Dermis blood vessel endothelial cell (primary cell): ENCODE measurements at places on chromosomes 7 and 10. TPM values are rescaled to one million over a fixed set of nuclear protein-coding genes. Genes with fewer than 3 reads are reported as not detected.

GRCh38 chr7:114986190-114987180, 64.6 kb downstream of the MDFIC start:
- no peak for DNase-seq

DNA sequence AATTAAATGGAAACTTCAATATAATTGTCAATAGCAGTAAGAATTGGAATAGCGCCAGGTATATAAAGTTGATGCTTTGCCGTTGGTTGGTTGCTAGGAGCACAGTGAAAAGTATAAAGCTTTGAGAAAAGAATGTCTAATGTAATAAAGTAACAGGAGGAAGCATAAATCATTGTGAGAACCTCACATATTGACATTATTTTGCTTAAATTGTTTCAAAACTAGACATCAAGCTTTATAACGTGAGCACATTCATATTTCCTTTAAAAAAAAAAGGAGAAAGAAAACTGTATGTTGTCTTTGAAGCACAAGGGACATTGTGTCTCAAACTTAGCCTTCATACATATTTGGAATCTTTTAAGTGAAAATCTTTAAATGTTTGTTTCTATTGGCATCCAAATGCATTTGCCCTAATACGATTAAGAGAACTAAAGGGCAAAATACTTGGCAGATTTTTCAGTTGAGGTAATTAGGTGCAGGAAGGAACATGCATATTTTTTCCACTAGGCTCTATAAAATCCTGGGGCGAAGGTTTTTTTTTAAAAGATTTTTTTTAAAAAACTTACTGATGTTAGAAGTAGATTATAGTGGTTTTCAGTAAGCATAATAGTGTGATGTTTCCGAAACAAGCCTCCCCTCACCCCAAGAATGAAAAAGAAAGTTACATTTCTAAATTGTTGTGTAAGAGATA, 92.4 kb downstream of the ARID5B start:
- peak; percentile 82 for DNase-seq

DNA sequence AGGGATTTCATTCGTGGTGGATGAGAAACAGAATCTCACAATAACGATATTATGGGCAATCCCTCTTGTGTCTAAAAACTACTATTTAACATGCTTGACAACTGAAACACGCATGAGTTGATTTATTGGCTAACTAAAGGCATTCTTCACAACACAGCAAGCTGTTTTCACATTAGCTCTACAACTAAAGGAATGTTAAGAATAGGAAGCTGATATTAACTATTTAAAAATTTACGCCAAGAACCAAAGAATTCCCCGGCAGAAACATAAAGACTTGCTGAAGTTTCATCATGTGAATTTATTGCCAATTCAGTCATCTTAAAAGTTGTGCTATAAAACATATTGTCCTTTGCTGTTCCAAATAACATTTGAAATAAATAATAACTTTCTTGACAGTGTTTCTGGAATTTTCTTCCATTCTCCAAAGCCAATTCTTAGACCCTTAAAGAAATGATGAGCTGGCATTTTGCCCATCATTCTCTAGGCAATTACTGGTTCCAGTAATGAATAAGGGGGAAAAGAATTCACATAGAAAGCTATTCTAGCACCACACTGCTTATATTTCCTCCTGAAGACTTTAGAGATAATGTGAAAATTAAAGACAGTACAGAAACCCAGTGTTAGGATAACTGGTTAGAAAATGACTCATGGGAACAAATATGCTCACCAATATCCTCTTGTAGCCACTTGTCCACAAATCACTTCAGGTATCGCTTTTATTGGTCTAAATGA, 233.1 kb downstream of the PARD3 start:
- peak; percentile 58 for DNase-seq

DNA sequence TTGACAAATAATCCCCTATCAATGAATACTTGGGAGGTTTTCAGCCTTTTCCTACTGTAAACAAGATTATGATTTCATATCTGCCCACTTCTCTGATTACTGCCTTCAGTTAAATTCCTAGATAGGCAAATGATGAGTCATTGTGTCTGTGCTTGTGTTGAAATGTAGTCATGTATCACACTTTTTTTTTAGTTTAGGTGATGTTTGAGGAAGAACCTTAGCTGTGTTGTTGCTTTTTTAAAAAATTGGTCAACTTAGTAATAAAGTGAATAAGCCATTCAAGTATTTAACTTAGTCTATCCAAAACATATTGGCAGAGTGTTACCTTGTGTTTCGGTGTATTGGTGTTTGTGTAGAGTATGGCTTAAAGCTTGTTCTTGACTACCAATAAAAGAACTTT, 60.0 kb downstream of the WAC start:
- DNase-seq: peak; percentile 57

GRCh38 chr7:151838861-151839381, 38.0 kb downstream of the PRKAG2 start:
- no peak for DNase-seq

DNA sequence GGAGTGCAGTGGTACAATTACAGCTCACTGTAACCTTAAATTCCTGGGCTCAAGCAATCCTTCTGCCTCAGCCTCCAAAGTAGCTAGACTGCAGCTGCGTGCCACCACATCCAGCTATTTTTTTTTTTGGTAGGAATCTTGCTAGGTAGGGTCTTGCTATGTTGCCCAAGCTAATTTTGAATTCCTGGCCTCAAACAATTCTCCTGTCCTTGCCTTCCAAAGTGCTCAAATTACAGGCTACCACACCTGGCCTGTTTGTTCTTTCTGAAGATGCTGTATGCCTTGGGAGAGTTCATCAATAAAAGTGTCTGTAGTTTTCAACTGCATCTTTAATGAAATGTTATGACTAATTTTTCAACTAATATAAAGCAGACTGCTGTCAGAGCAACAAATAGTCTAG, 452 bp downstream of the SAMD9 start:
- peak; percentile 5 for DNase-seq

DNA sequence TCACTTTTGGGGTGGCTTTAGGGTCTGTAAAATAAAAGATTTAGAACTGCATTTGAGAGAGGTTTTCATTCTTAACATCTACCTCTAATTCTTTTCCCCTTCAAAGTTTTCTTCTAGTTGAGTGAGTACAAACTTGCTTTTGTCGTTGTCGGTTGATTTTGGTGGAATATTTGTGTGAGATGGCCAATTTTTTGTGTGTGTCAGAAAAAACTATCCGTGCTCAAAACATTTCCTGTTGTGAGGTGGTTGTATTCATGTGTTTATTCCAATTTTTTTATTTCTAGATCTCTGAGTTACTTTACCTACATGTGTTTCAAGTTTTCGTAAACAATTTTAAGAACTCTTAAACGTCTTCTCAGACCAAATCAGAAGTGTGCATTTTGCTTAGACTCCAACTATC, 1.6 kb downstream of the AHR start:
- DNase-seq: no peak

DNA sequence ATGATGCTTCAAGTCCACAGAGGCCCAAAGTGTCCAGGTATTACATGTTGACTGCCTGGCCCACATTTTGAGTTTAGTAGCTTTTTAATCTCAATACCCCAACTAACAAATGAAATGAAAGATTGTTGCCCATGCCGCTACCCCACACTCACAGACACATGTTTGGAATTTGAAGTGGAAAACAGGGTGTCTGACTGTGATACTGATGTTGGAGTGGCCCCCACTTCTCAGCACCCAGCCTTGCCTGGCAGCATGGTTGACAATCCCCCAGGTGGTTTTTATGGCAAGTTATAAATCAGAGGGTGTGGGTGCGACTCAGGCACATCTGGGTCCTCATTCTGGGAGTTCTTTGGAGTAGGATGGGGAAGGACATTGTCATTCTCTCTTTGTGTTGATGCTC, 314.7 kb upstream of the ZNF32 start:
- no peak for DNase-seq

- no peak for DNase-seq
Measured at GRCh38 chr7:154720016-154720415, 282.9 kb downstream of the PAXIP1 start.

GRCh38 chr10:131890276-131891195, 10.3 kb upstream of the PPP2R2D start:
- DNase-seq: no peak

DNA sequence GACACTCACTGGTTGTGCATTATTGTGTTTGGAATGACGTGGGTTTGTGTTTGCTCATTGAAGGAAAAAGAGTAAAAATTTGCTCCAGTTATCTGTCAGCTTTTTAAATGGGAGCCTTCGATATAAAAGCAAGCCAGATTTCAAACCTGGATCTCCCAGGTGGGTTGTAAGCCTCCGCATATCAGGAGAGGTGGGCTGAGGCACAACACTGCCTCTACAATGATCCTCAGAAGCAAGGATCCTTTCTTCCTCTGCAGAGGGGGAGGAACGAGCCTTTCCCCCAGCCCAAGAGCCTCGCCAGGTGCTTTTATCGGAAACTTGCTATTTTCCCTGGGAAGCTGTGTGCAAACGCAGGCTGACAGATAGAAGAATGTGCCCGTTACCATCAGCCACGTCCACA, 331.0 kb upstream of the MGMT start:
- no peak for DNase-seq

- DNase-seq: no peak
Measured at GRCh38 chr10:6542999-6543430, 37.1 kb downstream of the PRKCQ start.

- peak; percentile 71 for DNase-seq
Measured at GRCh38 chr10:29535012-29535777, 99.6 kb downstream of the SVIL start.

DNA sequence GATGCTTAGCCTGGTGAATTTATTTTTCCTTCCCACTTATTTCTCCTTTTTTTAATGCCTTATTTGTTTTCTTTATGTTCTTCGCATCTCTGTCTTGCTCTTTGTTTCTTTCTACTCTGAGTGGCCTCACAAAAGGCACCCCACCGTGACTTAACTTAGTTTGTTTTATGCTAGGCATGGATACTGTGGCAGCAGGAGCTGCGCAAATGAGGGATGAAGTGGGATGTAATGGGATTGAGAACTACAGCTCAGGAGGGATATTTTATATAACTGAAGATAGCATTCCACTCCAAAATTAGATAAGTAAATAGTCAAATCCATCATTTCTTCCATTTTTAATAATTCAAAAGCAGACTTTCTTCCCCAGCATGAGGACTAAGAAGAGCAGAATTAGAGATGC, 1.7 kb upstream of the CACNA2D1 start:
- no peak for DNase-seq

- no peak for DNase-seq
Measured at GRCh38 chr10:33703501-33704213, 369.2 kb upstream of the NRP1 start.

CD36 gene
- total RNA-seq: 151 and 171 TPM in 2 replicates

FAM185A gene
- total RNA-seq: 9.2 and 9.4 TPM in 2 replicates

TAS2R5 gene
- total RNA-seq: 0.47 and 0.68 TPM in 2 replicates

CLEC5A gene
- total RNA-seq: not detected in 2 replicates

SERPINE1 gene
- total RNA-seq: 289 and 399 TPM in 2 replicates

CABCOCO1 gene
- not detected in 2 replicates for total RNA-seq
